ENCODE measurements at places on chromosomes 7 and 10.

- DNase-seq = no peak
These were observed 71.2 kb downstream of the GRB10 start for GRCh38 chr7:50711271-50712175.

- DNase-seq = no peak
These were observed 155.8 kb upstream of the HABP2 start for GRCh38 chr10:113397047-113397446.

- DNase-seq = no peak
These were observed 90.2 kb upstream of the GNA12 start for GRCh38 chr7:2934211-2934731.

DNA sequence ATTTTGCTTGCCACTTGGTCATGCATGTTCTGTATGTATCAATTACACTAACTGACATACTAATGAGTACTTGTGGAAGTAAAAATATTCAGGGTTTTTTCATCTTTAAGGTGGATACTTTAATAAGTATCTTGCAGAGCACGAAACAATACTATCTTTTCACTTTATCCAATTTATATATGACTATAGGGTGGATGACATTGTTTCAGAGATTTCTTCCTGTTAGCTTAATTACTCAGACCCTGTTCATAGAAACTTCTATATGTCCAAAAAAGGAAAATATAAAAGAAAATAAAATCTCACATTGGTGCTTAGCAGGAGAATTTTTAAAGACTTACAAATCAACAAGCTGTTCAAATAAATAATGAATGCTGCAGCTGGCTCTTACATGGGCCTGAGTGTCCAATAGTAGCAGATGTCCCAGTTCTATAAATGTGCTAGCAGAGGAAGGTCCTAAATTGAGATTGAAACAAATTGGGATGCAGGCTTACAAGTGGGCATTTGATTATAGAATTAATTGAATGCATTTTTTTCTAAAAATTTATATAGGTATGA lies 91.5 kb upstream of the THSD7A start:
- no peak for DNase-seq

DNA sequence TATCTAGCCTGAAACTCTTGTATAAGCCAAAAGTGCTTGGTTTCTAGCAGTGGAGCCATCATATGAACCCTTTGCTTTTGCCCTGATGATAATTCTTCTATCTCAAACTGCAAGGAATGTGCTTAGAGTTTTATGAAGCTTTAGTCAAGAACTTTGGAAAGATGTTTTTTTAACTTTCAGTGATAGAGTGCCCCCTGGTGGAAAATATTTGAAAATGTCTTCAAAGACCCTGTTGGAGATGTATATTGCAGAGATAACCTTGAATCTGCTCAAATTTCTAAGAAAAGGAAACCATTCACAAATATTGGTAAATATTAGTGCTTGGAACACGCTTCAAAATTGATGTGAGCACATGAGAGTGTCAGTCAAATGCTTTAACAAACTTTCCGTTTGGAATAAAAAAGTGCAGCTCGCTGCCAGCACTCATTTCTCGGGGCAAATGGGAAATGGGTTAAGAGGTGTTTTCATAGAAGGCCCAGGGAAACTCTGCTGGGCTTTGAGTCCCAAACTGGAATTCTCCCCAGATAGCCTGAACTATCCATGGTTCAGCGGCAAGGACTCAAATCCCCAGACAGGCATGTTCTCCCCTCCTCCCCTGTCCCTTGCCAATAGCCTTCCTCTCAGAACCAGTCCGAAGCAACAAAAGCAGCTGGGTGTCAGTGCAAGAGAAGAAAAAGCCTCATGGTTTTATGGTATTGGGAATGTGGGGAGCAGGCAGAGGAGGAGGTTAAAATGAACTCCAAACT lies 129.3 kb downstream of the MYOF start:
- no peak for DNase-seq

- no peak for DNase-seq
These were observed 8.8 kb upstream of the ZC3HAV1 start for GRCh38 chr7:139118234-139118804.

GRCh38 chr10:51000976-51001375 lies 73.3 kb upstream of the PRKG1 start:
- DNase-seq = no peak

DNA sequence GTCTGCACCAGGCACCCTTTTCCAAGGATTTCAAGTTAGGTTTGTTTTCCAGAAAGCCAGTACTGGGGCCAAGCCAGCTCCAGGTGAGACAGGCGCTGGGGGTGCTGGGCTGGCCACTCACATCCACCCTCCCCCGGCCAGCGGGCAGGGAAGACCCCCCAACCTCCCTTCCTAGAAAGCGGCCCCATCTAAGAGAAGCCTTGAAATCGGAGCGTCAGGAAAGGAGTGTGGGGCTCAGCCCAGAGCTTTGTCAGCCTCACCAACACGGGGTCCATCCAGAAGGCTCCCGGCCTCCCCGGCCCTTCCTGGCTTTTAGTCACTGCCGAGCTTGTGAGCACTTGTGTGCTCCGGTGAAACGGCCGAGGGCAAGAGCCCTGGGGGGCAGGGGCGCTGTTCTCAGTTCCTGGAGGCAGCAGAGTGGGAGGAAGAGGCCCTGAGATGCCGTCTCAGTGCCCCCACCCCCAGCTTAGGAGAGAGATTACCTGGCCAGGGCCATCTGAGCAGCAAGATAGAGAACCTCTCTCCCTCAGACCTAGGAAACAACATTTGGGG lies 39.6 kb downstream of the PDGFA start:
- no peak for DNase-seq

DNA sequence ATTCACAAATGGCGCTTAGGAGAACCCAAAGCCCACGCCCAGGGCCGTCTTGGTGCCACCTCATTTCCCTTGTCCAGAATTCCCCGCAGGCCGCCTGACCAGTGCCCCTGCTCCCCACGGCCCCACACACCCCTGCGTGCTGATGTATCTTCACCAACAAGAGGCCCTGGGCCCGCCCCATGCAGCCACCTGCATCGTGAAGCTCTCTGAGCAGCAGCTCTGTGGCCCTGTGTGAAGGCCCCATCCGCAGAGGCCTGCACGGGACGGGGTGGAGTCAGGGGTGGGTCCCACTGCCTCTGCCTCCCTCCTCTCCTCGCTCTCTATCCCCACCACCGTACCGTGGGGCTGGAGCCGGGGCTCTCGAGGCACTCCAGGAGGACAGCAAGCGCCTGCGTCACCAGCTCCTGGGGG lies 14.7 kb downstream of the BRAT1 start:
- no peak for DNase-seq

- peak; percentile 8 for DNase-seq
These were observed 183.9 kb downstream of the TCERG1L start for GRCh38 chr10:131127610-131128009.

- no peak for DNase-seq
These were observed 42.3 kb downstream of the LRRC20 start for GRCh38 chr10:70340137-70340536.

DNA sequence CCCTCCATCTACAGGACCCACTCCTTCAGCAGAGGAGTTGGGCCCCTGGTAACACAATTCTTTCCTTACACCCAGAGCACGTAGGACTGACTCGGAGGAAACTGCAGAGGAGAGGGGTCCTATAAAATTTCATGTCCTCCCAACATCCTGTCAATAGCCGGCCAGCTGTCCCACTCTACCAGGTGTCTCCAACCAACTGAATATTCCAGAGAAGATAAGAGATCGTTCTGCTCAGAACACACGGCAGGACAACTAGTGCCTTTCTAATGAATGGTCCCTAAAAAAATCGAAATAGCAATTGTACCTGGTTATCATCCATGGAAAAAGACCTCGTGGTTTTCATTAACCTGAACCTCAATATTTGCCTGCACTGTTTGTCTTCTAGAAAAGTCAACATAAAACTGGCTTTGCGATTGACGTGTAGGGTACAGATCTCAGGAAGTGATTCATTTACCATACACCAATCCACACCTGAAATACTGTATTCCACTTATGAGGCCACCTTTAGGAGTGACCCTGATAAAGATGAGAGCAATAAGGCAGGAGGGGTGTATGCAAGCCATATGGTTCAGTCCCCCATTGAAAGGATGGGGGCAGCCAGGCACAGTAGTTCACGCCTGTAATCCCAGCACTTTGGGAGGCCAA lies 111.7 kb downstream of the PARP12 start:
- DNase-seq = no peak

GRCh38 chr10:91307489-91307888 lies 87.0 kb downstream of the PCGF5 start:
- no peak for DNase-seq

DNA sequence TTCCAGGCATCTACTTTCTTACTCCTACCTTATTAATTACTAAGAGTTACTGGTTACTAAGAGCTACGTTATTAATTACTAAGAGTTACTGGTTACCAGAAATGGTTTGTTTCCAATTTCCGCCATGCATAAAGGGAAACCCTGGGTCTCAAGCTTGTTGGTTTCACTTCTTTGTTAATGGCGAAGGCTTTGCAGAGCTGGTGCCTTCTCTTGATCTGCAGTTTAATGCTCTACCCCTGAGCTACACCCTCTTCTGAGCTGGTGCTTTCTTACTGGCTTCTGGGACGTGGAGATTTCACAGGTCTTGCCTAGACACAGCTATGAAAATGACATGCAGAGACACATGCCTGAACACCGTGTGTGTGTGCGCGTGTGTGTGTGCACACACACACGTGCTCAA lies 560 bp downstream of the CPA4 start:
- DNase-seq = no peak

DNA sequence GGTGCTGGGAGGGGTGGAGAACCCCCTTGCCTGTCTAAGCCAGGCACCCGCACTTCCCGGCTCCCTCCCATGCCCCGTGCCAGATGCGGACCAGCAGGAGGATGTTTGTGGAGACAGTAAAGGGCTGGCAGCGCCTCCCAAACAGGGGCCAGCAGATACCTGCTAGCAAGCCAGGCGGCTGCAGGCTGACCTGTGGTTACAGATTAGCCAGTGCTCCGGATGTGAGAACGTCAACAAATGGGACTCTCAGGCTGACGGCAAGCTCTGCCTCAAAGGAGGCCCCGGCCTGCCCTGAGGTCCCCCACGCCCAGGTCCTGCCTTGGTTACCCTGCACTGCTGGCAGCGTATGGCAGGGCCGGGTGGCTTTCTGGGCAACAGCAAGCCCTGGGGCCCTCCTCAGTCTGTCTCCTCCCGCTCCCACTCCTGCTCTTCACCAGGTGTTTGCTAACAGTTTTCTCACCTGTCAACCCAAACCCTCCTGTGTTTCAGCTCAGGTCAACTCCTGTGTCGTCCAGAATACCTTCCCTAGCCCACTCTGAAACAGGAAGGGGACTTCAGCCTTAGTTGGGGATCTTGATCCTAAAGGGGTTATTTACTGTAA lies 85.4 kb downstream of the NEURL1 start:
- no peak for DNase-seq

DNA sequence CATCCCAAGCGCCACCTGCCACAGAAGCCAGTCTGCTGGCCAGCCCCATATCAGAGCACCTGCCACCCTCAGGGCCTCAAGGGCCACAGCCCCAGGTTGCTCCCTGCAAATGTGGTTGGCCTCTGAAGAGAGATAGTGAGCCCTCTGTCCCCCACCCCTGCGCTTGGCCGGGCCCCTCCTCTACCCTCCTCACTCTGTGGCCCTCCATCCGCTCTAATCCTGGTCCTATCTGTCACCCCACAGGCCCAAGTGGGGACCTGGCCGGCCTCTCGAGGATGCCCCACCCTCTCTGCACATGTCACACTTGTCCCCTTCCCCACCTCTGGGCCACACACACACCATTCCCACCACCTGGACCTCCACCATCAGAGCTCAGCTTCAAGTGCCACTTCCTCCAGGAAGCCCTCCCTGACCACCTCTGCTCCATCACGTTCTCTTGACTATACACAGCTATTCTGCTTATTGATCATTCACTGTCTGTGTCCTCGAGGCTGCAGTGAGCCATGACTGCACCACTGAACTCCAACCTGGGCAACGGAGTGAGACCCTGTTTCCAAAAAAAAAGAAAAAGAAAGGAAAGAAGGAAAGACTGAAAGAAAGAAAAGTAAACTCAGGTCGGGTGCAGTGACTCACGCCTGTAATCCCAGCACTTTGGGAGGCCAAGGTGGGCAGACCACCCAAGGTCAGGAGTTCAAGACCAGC lies 42.4 kb downstream of the TNRC18 start:
- no peak for DNase-seq

GRCh38 chr7:30012757-30013156 lies 13.7 kb downstream of the FKBP14 start:
- DNase-seq = no peak

DNA sequence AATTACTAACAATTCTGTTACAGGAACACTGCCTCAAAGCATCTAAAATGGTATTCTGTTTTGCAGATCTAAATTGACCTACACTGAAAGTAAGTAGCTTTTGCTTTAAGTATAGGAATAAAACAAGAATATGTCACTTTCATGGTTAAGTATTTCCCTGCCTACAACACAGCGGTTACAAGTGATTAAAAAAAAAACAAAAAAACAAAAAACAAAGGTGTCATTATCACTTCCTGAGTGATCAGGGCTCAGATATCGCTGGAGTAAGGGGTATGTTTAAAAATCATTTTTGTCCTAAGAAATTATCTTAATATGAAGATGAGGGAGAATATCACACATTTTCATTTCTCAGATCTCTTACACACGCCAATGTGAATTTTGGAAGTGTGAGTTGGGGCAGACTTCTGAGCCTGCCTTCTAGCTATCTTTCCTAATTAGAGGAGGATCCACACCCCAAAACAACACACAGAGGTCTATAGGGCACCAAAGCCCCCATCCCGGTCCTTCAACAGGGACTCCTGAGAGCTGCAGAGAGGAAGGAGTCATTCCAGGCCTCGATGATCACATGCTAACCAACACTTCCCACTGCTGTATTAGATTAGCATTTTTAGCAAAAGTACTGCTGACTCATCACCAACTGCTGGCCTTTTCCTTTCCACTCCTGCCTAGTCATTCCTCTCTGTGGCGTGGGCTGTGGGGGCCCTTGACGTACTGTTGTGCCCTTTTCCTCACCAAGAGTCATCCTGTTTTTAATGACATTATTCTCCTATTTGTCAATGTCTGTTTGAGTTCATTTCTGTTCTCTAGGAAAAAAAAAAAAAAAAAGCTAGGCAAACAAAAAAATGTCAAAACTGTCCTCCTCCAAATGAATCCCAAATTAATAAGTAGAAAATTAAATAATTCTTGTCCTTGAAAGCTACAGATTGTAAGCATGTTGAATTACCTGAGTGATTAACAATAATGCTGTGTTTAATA lies 31.2 kb downstream of the PRTFDC1 start:
- DNase-seq = no peak

- no peak for DNase-seq
These were observed 86.7 kb upstream of the DUSP5 start for GRCh38 chr10:110411047-110411410.

DNA sequence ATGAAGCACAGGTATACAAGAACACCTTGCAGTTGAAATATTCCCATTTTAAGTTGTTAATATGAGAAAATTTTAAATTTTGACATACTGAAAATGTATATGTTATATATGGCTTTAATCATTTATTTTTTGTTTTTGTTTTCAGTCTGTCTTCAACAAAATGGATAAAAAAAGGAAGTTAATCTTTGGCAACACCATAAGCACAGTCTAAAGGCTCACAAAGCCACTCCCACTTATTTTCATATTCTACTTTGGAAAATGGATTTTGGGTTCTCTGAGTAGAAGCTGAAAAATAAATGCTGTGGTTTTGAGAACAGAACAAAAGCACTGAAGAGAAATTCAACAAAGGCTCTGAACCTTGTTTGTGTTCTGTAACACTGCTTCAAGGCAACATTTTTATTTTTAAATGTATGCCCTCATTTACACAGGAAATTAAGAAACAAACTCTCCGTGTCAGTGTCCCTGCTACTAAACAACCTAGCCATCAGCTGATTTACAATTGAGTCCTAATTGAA lies 81.3 kb upstream of the LRRN3 start:
- no peak for DNase-seq
